ENCODE measurements at places on chromosomes 6 and 20.

- no peak for DNase-seq
These were observed 286.9 kb upstream of the BMP2 start for GRCh38 chr20:6480328-6481200.

GRCh38 chr20:36254076-36254475, 17.8 kb downstream of the AAR2 start:
- no peak for DNase-seq

DNA sequence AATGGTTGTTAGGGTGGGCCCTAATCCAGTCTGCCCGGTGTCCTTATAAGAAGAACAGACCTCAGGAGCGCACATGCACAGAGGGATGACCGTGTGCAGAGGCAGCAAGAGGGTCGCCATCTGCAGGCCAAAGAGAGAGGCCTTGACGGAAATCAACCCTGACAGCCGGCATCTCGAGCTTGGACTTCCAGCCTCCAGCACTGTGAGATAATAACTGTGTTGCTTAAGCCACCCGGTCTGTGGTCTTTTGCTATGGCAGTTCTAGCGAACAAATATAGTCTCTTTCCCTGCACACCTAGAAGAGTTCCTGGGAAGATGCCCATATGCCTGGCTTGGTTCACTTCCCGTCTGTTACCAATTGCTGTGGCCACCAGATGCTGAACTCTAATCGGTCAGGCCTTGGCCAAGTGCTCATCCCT, 35.3 kb upstream of the PTGIS start:
- no peak for DNase-seq

GRCh38 chr6:105384004-105384403, 18.9 kb downstream of the PREP start:
- no peak for DNase-seq

All from NCI-H345 (cell line).